ENCODE measurements at places on chromosomes 5 and 9.

DNA sequence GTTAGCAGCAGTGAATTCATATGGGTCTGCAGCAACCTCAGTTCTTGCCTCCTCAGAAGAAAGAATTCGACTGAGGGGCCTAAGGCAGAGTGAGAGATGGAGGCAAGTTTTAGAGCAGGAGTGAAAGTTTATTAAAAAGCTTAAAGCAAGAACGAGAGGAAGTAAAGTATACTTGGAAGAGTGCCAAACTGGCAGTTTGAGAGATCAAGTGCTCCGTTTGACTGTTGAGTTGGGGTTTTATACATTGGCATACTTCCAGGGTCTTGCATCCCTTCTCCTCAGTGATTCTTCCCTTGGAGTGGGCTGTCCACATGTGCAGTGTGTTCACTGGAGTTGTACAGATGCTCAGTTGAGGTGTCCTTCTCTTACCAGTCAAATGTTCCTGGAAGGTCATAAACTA, 203.6 kb downstream of the SPATA31D1 start:
- no peak for DNase-seq

DNA sequence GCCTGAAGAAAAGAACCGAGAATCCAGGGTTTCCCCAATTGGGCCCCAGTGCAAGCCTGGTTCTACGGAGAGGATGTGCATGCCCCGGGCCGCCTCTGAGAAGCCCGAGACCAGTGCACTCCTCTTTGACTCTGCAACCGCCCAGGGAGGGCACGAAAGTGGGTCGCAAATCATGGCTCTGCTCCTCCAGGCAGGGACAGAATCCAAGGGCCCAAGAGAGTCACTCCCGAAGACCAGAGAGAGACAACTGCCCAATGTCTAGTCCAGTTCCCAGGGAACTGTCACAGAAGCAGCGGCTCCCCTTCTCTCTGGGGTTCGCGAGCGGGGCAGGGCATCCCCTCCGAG, 107.8 kb downstream of the PSD2 start:
- DNase-seq = no peak

DNA sequence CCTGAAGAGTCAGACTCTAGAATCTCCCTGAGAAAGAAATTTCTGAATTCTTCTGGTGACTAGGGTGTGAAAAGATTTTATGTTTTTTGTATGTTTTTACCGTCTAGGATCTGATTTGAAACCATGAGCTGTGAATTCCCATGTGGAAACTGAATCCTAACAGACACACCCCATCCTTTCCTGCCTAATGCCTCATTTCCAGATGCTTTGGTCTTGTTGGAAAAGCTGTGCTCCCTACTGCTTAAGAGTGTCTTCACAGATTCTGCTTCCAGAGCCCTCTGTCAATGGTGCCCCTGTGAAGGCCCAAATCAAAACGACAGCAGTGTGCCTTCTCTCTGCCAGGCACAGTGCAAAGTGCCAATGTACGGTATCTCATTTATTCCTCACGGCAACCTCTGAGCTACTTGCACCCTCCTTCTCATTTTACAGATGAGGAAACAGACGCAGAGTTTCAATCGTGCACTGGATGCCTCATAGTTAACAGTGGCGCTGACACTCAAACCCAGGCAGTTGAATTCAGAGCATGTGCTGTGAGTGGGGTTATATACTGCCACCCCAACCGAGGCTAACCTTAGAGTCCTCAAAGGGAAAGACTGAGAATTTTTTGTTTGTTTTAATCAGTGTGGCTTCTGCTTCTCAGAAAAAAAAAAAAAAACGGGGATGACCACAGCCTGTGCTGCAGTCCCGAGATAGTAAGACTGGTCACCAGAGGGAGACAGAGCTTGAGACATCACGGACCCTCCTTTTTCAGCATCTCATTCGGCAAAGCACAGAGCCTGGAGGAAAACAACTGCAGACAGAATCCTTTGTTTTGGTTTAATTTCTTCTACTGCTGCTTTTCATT, 188.4 kb downstream of the SNCAIP start:
- DNase-seq = peak; percentile 40

DNA sequence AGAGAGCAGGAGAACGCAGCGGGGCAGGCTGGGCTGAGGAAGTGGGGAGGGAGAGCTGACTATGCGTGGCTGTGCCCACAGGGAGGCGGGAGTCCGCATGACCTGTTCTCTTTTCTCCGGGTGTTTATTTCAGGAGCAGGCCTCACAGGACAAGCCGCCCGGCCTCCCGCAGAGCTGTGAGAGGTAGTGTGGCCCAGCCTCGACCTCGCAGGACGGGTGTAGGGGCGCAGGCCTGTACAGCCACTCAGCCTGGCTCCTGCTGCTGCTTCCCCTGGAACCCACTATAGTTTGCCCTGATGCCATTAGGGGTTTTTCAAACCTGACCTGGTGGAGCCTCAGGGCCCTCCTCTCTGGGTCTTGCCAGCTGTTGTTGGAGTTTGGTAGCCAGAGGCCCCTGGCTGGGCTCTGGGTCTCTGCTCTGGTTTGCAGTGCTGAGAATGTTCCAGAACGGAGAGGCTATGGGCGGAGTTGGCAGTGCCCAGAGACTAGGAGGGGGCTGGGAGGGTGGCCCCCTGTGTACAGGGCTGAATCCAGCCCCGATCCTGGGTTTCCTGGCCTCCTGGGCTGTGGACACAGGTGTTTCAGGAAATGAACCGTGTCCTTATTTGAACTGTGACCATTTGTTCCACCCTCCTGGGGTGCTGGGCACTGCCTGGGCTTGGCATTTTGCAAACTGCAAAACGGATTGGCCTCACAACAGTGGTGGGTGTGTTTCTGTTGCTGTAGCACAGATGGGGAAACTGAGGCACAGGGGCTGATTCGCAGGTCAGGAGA, 78.8 kb downstream of the WNK2 start:
- no peak for DNase-seq

DNA sequence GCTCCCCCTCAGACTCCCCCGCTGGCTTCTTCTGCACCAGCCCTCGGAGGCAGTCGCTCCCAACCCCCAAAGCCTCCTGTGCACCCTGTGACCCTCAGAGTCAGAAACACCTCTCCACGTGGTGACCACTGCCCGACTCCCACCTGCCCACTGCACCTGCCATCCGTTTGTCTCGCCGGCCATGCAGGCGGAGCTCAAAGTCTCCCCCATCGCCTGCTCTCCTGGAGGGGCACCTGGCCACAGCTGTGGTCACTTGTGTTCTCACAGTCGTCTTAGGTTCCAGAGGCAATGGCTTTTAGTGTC, 38.2 kb downstream of the MRPL36 start:
- no peak for DNase-seq

DNA sequence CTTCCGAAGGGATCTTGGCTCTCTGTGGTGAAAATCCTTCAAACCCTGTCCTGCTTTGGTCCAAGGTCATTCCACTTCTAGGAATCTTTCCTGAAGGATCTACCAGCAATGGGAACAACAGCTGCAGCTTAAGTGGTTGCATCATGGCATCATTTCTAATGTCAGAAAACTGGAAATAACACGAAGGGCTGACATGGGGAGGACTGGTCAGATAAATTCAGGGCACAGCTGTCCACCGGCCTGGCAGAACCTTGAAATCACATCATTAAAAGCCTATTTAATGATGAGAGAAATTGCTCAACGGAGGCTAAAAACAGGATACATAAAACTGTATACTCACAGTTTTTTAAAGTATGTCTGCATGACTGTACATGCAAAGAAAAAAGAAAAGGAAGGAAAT, 28.3 kb downstream of the OLFML2A start:
- DNase-seq = no peak

- peak; percentile 85 for DNase-seq
These were observed at the start of gene ANKRD33B for GRCh38 chr5:10563945-10564837. TSS of gene ANKRD33B (plus strand) at chr5:10564070. CDS start at chr5:10564468, 398 bp downstream.

DNA sequence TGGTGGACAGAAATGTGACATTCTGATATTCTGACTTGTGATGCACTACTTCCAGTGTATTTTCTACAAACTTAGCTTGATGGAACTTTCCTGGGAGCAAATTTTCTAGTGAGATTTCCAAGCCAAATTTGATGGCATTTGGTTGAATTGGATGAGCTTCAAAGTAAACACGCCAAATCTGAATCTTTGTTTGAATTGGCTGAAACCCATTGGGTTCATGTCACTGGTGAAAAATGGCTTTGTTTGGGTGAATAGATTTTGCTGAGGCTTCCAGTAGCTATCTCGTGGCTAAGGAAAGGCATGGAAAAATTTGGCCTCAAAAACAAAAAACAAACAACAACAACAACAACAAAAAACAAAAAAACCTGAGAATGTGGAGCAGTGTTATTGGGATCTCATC, 271.1 kb upstream of the RPS23 start:
- DNase-seq = no peak

DNA sequence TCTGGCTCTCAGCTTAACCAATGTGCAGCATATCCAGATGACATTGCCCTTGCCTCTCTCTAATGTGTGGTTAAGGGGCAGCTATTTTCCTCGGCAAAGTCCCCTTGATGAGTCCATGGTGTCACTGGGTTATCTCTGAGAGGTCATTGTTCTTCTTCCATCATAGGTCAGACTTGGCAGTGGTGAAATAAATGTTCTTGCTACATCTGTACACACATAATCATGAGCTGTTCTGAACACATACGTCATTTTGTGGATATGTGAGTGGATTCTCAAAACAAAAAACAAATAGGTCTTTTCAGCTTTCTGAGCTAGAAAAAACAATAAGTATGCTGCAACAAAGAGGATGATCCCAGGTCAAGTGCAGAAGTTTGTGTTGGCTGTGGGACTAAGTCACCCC, 134.7 kb upstream of the PTPN3 start:
- DNase-seq = no peak

DNA sequence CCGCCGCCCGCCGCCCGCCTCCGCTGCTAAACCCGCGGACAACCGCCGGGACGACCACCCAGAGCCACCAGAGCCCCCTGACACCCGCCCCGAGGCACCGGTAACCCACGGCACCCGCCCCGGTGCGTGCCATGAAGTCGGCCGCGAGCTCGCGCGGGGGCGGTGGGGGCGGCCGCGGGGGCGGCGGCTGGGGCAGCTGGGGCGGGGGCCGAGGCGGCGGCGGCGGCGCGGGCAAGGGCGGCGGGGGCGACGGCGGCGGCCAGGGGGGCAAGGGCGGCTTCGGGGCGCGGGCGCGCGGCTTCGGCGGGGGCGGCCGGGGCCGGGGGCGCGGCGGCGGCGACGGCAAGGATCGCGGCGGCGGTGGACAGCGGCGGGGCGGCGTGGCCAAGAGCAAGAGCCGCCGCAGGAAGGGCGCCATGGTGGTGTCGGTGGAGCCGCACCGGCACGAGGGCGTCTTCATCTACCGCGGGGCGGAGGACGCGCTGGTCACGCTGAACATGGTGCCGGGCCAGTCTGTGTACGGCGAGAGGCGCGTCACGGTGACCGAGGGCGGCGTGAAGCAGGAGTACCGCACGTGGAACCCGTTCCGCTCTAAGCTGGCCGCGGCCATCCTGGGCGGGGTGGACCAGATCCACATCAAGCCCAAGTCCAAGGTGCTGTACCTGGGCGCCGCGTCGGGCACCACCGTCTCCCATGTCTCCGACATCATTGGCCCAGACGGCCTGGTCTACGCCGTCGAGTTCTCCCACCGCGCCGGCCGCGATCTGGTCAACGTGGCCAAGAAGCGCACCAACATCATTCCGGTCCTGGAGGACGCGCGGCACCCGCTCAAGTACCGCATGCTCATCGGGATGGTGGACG, 499 bp downstream of the FBLL1 start:
- peak; percentile 45 for DNase-seq

GRCh38 chr5:39892708-39893107, 467.9 kb upstream of the DAB2 start:
- no peak for DNase-seq

GRCh38 chr9:134297083-134297410, 29.2 kb upstream of the RXRA start:
- no peak for DNase-seq

DNA sequence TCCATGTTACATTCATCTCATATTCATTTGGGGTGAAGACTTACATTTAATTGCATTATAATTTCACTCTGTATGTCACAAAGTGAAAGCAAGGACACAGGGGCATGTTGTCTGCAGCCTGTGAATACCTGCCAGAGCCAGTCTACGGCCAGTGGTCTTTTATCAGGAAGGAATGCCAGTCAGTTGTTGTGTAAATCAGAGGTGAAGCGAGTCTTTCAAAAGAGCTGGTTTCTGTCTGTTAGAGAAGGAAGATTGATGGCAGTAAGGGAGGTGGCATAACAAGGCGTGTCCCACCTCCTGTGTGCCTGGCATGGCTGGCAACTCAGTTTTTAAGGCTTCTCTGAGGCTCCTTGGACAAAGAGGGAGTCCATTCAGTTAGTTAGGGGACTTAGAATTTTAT, 18.1 kb upstream of the SYK start:
- no peak for DNase-seq

- DNase-seq = no peak
These were observed 111.4 kb downstream of the CCDC192 start for GRCh38 chr5:127814588-127814973.

DNA sequence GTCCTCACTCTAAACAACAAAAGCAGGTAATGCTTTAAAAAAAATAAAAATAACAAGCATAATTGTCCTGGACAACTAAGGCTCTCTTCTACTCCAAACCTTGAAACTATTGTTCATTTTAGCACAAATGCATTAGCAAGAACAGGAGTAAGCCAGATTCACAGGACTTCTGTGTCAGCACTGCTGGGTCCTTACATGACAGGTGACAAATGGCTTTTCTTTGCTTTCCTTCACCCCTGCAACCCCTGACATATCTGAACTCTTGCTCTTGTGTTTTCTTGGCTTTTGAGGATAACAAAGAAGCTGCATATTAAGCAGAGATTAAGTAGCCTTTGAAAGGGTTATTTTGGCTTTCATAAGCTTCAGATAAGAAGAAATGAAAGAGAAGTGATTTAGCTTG, 71.1 kb downstream of the ZNF474 start:
- no peak for DNase-seq

GRCh38 chr5:1554410-1554967, 30.7 kb upstream of the LPCAT1 start:
- DNase-seq = no peak

DNA sequence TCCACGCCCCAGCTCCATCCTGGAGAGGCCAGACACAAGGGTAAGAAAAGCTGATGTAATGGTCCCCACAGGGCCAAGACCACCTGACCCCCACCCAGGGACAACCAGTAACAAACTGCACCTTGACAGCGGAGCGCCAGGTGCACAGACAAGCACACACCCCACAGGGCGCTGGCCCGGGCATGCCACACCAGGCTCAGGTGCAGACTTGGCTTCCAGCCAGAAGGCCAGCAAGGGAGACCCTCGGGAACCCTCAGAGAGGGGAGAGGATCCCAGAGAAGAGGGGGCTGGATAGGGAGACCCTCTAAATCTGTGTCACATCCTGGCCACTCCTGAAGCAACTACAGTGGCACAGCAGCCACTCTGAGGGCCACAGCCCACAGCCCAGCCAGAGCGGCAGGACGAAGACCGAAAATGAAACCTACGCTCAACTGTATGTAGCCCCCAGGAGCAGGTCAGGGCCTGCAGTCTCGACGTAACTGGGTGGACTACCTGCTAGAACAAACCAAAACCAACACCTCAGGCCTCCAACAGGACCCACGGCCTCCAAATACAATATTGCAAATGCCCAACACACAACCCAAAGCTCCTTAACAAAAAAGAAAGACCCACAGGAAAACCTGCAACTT, 18.5 kb downstream of the CAMSAP1 start:
- DNase-seq = no peak
